Spleen (tissue), 13 donors: ENCODE measurements at places on chromosomes 16 and 17. TPM values are rescaled to one million over a fixed set of nuclear protein-coding genes. Genes with fewer than 3 reads are reported as not detected.

The SCN4A gene
- 3.8 TPM for total RNA-seq

The TBC1D3H gene
- not detected for total RNA-seq

The TGFB1I1 gene
- total RNA-seq, result 36.4 TPM

The CHRNE gene
- 0.33 TPM for total RNA-seq

The MAF gene
- 62.4 TPM for total RNA-seq

The OR2C1 gene
- 0.60 TPM for total RNA-seq

The CD300C gene
- total RNA-seq, result 5.4 TPM

The TP53TG3C gene
- not detected for total RNA-seq

DNA sequence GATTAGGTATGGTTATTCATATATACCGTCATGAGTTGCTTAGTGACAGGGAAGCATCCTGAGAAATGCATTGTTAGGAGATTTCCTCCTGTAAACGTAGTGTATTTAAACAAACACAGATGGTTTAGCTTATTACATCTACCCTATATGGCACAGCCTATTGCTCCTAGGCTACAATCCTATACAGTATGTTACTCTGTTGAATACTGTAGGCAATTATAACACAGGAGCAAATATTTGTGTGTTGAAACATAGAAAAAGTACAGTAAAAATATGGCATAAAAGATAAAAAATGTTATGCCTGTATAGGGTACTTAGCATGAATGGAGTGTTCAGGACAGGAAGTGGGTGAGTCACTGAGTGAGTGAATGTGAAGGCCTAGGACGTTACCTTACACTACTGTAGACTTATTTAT is 157.7 kb downstream of the CDH11 start:
- H3K4me3 ChIP-seq, result no peak overlapping the region
- H3K27me3 ChIP-seq, result no peaks in the 10 kb centered on the region
- DNase-seq, result no peak
- H3K36me3 ChIP-seq, result no peaks in the 10 kb centered on the region
- H3K27ac ChIP-seq, result no peak overlapping the region

- H3K4me1 ChIP-seq, result peaks cover 44% of the 10 kb centered on the region
- no peak overlapping the region for H3K4me3 ChIP-seq
- DNase-seq, result no peak
Observed at GRCh38 chr17:35256629-35257028, 13.8 kb downstream of the SLFN5 start.

GRCh38 chr17:79497777-79498348 is 113.0 kb downstream of the RBFOX3 start:
- H3K27me3 ChIP-seq, result no peaks in the 10 kb centered on the region
- DNase-seq, result no peak
- no peaks in the 10 kb centered on the region for H3K36me3 ChIP-seq
- H3K27ac ChIP-seq, result no peak overlapping the region
- H3K4me3 ChIP-seq, result no peak overlapping the region

GRCh38 chr16:53541326-53541725 is 38.3 kb upstream of the AKTIP start:
- DNase-seq, result no peak
- H3K4me1 ChIP-seq, result peaks cover 13% of the 10 kb centered on the region
- H3K27ac ChIP-seq, result no peak overlapping the region
- H3K36me3 ChIP-seq, result no peaks in the 10 kb centered on the region

DNA sequence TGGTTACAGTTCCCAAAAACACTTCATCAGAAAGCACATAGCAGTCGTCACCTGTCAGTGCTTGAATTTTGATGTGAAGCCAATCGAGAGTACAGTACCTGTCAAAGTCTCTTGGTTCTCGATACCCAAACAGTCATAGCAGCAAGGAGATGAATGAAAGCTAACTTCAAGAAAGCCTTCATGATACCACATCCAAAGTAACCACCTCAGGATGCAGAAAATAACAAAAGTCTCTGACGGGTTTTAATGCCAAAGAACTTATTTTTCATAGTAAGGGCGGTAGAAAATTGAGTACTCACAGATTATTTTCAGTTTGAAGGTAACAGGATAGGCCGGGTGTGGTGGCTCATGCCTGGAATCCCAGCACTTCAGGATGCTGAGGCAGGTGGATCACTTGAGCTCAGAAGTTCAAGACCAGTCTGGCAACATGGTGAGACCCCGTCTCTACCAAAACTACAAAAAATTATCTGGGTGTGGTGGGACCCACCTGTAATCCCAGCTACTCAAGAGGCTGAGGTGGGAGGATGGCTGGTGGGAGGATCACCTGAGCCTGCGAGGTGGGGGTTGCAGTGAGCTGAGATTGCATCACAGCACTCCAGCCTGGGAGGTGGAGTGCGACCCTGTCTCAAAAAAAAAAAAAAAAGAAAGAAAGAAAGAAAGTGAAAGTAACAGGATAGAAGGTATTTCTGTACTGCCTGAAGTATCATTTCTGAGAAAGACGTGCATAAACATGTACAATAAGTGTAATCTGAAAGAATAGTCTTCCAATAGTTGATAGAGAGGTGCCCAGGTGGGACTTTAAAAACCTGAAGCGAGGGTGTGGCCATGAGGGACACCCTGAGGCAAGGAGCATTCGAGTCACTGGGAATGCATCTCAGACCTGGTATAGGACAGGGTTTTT is 15.4 kb downstream of the MFSD11 start:
- peaks cover 15% of the 10 kb centered on the region for H3K4me1 ChIP-seq
- H3K27me3 ChIP-seq, result no peaks in the 10 kb centered on the region
- H3K36me3 ChIP-seq, result no peaks in the 10 kb centered on the region
- H3K27ac ChIP-seq, result peak overlapping the region; percentile 16

GRCh38 chr16:75640598-75640997 is 6.9 kb downstream of the KARS1 start:
- H3K4me1 ChIP-seq, result peaks cover 20% of the 10 kb centered on the region
- H3K27ac ChIP-seq, result no peak overlapping the region
- no peak for DNase-seq

DNA sequence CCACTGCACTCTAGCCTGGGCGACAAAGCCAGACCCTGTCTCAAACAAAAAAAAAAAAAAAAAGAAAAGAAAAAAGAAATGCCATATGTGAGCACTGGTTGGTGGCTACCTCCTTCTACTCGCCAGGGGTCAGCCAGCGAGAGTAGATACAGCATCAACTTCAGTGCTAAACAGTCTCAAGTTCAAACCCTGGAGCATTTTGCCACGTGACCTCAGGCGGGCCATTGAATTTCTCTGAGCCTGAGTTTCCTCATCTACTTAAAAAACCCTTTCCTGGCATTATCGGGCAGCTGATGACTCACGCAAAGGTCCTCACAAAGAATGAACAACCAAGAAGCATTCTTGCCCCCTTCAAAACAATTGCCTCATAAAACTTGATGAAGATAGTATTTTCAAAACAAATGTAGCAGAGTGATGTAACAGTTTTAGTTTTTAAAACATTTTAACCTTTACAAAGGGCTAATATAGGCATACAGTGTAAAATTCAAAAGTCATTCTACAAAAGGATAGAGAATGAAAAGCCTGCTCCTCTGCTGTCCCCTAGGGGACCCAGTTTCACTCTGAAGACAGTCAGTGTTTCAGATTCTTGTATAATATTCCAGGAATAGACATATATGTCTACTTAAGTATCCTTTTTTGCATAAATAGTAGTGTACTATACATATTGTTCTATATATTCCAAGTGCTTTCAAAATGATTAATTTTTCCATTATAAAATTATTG is 28.4 kb downstream of the DNAH2 start:
- H3K27me3 ChIP-seq, result peaks cover 9% of the 10 kb centered on the region
- H3K4me3 ChIP-seq, result no peak overlapping the region

GRCh38 chr16:31869511-31870201 is 4.0 kb upstream of the ZNF267 start:
- peak overlapping the region; percentile 82 for H3K27ac ChIP-seq
- peak; percentile 86 for DNase-seq
- H3K4me1 ChIP-seq, result peaks cover 51% of the 10 kb centered on the region
- H3K4me3 ChIP-seq, result peak overlapping the region; percentile 59

DNA sequence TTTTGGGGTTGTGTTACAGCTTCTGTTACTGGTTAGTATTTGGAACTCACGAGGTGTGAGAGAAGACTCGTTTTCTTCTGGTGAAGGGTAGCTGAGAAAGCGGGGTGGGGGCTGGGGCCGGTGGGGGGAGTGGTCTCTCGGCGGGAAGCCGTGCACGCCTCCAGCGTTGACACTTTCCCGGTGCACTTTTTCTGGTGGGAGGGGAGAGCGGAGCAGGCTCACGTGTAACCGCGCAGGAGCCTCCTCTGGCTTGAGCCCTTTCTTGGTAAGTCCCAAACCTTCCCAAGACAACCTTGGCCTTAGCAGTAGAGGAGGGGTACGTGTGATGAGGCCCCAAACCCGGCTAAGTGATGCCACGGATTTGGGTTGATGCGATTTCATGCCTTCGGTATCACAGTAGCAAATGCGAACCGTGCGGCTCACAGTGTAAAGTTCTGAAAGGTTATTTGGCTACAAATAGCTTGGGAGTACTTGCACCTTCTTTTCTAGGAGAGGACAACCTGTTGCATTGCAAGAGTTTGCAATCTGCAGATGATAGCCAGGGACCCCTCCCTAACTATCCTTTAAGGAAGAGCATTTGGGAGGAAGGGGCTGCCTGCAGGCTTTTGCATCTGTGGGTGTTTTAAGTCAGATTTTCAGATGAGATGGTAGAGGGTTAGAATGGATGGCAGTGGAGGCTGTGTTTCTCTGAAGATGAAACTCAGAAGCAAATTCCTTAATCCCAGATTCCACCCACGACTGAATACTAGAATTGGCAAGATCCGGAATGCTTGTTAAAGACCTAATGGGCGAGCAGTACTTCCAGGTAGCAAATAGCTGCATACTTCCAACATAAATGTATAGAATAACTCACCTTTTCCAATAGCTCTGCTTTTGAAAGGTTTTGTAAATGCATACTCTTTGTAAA is 1.5 kb downstream of the HLF start:
- peak overlapping the region; percentile 61 for H3K27ac ChIP-seq
- peak; percentile 72 for DNase-seq
- no peaks in the 10 kb centered on the region for H3K36me3 ChIP-seq
- peaks cover 11% of the 10 kb centered on the region for H3K27me3 ChIP-seq
- peak overlapping the region; percentile 21 for H3K4me3 ChIP-seq
- peaks cover 10% of the 10 kb centered on the region for H3K4me1 ChIP-seq

DNA sequence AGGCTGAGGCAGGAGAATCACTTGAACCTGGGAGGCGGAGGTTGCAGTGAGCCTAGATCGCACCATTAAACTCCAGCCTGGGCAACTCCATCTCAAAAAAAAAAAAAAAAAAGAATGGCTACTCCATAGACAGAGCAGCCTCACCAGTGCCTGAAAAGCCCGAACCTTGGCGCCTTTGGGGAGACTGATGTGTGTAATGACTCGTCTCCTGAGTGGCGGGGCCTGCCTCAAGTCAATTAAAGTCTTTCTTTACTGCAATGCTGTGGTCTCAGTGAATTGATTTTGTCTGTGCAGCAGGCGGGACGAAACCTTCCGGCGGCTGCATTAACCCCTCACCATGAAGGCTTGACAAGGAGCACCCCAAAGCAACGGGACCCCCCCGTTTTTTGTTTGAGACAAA is 3.5 kb upstream of the UQCC4 start:
- peak; percentile 70 for DNase-seq
- no peak overlapping the region for H3K4me3 ChIP-seq
- no peak overlapping the region for H3K27ac ChIP-seq
- H3K36me3 ChIP-seq, result no peaks in the 10 kb centered on the region
- H3K27me3 ChIP-seq, result peaks cover 12% of the 10 kb centered on the region
- peaks cover 20% of the 10 kb centered on the region for H3K4me1 ChIP-seq

DNA sequence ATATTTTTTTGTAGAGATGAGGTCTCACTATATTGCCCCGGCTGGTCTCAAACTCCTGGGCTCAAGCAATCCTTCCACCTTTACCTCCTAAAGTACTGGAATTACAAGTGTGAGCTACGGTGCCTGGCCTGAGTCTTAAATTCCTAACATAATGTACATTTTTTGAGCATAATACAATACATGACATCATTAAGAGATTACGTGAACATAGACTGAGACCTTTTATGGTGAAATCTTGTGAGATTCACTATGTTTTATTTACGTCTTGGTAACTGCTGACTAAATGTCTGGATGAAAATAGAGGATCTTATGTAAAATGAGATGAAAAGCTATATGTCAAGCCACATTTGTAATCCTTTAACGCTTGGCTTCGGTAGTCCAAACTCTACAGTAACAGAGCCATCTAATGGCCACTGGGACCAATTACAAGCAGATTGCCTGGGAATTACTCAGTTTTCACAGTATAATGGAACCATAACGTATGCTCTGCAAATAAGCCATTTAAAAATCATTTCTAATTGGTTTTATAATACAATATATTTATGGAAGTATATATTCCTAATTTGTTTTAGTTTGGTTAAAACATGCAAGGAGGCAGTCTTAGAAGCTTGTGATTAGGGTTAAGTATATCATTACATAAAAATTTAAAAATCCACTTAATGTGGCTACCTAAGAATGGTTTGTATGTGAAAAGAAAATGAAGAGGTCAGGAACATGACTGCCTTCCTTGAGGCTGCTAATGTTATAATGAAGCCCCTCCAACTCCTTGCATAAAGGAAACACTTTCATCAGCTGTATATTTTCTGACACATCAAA is 8.1 kb upstream of the EFCAB13 start:
- H3K4me3 ChIP-seq, result no peak overlapping the region
- no peaks in the 10 kb centered on the region for H3K27me3 ChIP-seq
- no peak for DNase-seq
- H3K27ac ChIP-seq, result no peak overlapping the region
- no peaks in the 10 kb centered on the region for H3K36me3 ChIP-seq
